Stimulated activated CD8-positive, alpha-beta memory T cell treated with anti-CD3 and anti-CD28 coated beads, Interleukin-15, amount 100 ng/mL, for 1 hour (primary cell): ENCODE measurements at places on chromosomes 5 and 9.

GRCh38 chr5:6188344-6188743 lies 190.0 kb downstream of the MED10 start:
- no peak for DNase-seq

GRCh38 chr9:81380504-81381359 lies 308.6 kb downstream of the TLE1 start:
- no peak for DNase-seq

- no peak for DNase-seq
These were observed at the start of gene PTGS1 for GRCh38 chr9:122370869-122371755. TSS of gene PTGS1 (plus strand) at chr9:122371024. CDS start at chr9:122371085, 61 bp downstream.

DNA sequence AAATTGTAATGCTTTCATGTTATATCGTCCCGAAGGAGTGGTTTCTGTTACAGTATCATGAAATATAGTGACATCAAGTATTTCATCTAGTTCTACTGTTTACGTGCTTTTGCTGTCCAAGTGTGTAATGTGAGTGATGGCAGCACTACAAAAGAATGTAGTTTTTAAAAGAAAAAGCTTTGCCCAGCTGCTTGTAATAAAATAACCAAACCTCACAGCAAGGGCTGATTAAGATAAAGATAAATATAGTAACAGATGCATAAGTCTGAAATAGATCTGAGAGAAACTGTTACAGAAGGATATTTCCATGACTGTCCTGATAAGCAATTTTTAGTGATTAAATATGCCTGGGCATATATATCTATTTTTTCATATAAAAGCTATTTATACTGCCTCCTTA lies 106.4 kb downstream of the AUH start:
- DNase-seq, result no peak

- DNase-seq, result no peak
These were observed 234.6 kb upstream of the CD180 start for GRCh38 chr5:67431191-67431590.

DNA sequence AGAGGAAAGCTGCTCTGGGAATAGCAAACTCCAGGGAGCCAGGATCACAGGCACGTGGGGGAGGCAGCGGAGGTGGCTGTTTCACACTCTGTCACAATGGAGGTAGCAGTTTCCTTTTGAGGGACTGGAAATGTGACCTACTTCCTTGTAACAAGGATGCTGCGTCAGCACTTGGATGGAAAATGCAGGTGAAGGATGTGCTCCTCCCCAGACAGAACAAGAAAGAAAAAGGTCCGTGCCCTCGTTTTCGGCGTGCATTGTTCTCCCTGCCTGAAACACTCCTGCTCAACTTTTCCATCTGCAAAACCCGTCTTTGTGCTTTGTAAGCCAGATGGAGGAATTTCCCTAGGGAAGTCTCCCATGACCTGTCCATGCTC lies 55.1 kb upstream of the SH3PXD2B start:
- no peak for DNase-seq

DNA sequence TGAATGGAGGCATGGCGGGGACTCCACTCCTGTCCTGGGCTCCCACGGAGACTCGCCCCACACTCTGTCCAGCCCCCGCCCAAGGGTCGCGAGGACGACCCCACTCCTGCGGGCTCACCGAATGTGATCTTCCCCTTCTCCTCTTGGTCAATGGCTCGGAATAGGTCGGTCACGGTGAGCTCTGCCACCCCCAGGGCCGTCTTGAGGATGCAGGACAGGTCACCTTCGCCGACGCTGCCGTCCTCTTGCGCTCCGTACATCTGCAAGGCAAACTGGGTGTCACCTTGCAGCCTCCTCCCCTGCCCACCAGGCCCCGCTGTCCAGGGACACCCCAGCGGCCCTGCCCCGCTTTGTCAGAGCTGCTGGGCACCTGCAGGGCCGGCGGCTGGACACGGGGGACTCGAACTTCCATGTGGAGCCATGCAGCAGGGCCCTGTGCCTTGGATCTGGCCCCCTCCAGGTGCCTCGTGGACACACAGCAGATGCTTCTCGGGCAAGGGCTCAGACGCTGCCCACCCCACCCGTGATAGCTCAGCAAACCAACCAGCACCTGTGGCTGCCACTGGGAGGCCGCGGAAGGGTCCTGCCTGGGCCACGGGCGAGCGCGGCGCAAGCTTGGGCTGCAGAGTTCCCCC lies 21.5 kb upstream of the SLC6A3 start:
- DNase-seq, result no peak

DNA sequence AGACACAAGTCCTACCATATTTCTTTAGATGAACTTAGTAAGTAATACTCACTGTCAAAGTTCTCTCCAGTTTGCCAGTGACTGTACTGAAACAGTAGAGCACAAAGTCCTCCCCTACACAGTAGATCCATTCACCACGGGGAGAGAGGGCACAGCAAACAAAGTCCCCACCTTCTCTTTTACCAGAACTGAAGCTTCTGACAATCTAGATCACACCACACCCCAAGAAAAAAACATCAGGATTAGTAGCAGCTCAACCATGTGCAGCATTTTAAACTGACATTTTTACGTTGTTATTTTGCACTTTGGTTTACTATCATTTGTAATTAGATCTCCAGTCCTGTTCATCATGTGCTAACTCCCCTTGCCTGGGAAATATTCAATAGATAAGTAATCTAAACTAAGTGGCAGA lies 23.0 kb downstream of the DNAJA1 start:
- no peak for DNase-seq

DNA sequence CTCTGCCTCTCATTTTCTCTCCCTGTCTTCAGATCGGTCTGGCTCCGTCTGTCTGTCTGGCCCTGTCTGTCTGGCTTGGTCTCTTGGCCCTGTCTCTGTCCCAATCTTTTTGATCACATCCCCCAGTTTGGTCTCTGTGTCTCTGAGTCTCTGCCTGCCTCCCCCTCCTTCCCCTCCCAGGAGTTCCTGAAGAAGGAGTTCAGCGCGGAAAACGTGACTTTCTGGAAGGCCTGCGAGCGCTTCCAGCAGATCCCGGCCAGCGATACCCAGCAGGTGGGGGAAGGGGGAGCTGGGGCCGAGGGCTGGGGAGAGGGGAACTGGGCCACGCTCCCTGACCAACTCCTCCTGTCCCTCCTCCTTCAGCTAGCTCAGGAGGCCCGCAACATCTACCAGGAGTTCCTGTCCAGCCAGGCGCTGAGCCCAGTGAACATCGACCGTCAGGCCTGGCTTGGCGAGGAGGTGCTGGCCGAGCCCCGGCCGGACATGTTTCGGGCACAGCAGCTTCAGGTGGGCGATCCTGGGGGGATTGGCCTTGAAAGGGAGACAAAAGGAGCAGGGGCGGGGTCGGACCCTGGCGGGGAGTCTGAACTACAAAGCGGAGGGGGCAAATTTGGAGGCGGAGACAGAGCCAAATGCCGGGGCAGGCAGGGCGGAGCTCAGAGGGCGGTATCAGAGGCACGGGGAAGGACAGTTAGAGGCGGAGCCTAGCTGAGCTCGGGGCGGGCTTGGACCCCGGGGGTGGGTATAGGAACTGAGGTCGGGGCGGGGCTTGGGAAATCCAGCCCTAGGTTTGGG lies 9.0 kb downstream of the RGS14 start:
- DNase-seq, result no peak

GRCh38 chr9:13478639-13479038 lies 199.1 kb upstream of the MPDZ start:
- DNase-seq, result no peak

DNA sequence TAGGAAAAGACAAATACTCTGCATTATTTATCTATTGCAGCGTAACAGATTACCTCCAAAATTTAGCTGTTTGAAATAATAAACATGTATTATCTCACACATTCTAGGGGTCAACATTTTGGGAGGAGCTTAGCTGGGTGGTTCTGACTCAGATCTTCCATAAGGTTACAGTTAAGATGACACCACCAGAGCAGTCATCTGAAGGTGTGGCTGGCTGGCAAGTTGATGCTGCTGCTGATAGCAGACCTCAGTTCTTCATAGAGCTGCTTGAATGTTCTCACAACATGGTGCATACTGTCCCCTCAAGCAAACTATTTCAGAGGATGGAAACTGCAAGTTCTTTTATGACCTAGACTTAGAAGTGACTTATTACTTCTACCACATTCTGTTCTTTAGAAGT lies 146.3 kb upstream of the FSTL4 start:
- DNase-seq, result no peak

DNA sequence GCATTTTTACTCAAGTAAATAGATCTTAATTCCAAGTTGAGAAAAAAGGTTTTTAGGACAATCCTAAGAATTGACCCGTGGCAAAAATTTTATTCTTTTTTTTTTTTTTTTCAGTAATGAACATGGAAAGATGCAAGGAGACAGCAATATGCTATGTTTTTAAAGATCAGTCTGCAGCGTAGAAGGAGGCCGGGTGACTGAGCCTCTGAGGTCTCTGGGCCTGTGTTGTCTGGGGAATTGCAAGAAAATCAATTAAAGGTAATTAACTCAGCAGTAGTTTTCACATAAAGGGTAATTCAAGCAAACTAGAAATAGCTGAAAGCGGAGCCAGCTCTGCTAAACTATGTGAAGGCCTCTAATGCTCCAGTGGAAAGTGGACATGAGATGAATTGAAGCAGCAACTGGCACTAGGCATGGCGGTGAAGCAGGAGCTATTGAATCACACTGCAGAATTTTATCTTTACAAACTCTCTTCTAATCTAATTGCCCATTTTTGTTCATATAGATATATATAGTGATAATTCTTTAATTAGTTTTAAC lies 285.2 kb upstream of the ITGA1 start:
- no peak for DNase-seq

DNA sequence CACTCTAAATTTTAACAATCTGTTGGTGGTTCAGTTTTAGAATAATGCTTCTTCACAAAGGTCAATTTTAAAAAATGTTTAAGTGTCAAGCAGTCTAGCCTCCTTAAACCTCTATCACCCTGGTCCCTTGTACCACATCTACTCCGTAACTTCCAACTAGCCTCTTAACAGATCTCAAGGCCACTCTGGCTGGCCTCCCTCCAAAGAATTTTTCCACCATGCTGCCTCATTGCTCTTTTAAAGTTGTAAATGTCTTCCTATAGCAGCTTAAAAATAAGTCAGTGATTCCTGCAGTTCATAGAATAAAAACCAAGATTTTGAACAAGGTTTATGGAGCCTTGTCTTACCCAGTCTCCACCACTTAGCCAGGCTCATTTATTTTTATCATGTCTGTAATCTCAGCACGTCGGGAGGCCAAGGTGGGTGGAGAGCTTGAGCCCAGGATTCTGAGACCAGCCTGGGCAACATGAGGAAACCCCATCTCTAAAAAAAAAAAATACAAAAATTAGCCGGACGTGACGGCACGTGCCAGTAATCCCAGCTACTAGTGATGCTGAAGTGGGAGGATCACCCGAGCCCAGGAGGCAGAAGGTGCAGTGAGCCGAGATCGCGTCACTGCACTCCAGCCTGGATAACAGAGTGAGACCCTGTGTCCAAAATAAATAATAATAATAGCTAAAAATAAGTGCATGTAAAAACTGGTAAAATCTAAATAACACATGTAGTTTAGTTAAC lies 924.9 kb upstream of the DMAC1 start:
- no peak for DNase-seq

- no peak for DNase-seq
These were observed 3.6 kb downstream of the IQGAP2 start for GRCh38 chr5:76406673-76407072.

GRCh38 chr9:130497139-130497538 lies 52.4 kb downstream of the ASS1 start:
- DNase-seq, result no peak
